ENCODE measurements at places on chromosomes 2 and 18.

- no peak for DNase-seq
These were observed 607 bp upstream of the TSN start for GRCh38 chr2:121754851-121755236.

DNA sequence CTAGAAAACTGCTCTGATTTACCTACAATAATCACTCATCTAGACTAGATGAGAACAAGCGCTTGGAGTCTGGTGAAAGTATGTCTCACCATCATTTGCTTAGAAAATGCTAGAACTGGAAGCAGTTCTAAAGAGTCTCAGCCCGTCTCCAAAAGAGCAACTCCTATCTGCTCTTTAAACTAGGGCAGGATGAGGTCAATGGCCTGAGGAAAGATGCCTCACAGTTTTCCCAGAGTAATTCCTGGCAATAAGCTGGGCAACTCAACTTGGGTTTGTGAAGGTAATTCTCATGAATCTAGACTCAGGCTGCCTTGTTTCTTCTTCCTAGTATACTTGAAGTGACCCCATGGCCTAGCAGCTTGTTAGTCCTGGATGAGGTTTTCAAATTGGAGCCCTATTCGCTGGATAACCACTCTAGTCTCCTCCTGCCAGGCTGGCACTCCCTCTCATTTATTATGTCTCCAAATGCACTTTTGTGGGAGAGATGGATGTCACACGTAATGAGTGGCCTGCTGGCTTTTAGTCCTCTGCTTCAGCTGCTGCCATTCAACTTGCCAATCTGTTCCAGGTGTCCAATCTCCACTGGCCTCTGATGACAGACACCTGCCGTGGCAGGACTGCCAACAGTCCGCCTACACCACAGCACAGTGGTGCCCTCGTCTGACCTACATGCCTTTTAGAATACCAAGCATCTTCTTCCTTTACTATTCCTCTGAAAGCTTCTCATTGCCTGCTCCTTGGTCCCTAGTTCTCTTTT lies 80.9 kb downstream of the CABYR start:
- no peak for DNase-seq

DNA sequence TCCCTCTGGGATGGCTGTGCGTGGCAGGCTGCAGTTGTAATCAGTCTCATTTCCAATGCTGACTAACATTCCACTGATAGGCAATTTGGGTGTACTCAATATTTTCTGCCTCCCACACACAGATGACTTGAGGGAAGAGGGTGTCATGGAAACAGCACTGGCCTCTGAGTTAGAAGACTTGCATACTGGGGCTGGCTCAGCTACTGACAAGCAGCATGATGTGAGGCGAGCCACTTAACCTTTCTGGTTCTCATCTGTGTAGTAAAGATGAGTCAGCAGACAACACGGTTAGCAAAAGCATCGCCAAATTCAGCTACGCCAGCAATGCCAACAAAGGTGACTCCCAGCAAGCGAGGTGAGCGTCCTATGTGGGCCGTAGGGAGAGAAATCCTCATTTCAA lies 73.5 kb downstream of the COLEC12 start:
- DNase-seq = no peak

DNA sequence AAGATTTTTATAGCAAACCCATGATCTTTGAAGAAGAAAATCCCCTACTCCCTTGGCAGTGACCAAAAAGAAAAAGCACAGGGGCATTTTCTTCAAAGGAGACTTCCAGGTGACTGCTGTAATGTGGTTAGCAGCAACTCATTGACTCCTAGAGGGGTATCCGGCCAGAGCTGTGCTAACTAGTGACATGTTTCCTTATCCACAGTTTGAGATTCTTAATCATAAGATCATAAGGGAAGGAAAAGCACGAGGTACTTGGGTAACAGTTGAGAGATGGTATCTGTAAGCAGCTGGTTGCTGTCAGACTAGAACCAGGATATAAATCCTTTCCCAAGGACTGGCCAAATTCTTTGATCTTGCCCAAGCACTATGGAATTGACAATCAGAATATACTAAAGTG lies 124.7 kb downstream of the MREG start:
- no peak for DNase-seq

- DNase-seq = no peak
These were observed 15.8 kb downstream of the M1AP start for GRCh38 chr2:74632209-74632938.

- peak; percentile 36 for DNase-seq
These were observed 30.5 kb upstream of the ATP8B1 start for GRCh38 chr18:57833441-57834101.

DNA sequence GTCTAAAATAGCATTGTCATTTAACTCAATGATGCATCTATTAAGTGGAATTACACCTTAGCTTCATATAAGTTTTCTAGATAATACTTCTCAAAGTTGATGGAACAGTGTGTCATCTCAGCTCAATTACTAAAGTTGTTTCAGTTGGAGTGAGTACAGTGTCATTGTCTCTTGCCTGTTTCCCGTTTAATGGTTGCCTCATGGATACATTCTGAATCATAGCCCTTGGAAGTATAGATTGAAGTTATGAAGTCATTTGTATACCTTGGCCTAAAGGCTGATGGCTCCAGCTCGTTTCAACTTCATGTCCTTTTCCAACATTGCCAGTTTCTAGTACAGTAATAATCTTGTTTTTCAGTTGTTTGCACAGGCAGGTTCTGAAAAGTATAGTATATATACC lies 130.5 kb upstream of the NOSTRIN start:
- no peak for DNase-seq

GRCh38 chr2:36731941-36732672 lies 35.6 kb downstream of the VIT start:
- no peak for DNase-seq

GRCh38 chr18:79497638-79498081 lies 101.9 kb downstream of the NFATC1 start:
- DNase-seq = peak; percentile 59

- no peak for DNase-seq
These were observed 49.7 kb upstream of the NFE2L2 start for GRCh38 chr2:177314194-177314593.

GRCh38 chr2:37616677-37617005 lies 54.8 kb downstream of the CDC42EP3 start:
- no peak for DNase-seq

GRCh38 chr18:12014521-12015415 lies 33.5 kb downstream of the IMPA2 start:
- no peak for DNase-seq

DNA sequence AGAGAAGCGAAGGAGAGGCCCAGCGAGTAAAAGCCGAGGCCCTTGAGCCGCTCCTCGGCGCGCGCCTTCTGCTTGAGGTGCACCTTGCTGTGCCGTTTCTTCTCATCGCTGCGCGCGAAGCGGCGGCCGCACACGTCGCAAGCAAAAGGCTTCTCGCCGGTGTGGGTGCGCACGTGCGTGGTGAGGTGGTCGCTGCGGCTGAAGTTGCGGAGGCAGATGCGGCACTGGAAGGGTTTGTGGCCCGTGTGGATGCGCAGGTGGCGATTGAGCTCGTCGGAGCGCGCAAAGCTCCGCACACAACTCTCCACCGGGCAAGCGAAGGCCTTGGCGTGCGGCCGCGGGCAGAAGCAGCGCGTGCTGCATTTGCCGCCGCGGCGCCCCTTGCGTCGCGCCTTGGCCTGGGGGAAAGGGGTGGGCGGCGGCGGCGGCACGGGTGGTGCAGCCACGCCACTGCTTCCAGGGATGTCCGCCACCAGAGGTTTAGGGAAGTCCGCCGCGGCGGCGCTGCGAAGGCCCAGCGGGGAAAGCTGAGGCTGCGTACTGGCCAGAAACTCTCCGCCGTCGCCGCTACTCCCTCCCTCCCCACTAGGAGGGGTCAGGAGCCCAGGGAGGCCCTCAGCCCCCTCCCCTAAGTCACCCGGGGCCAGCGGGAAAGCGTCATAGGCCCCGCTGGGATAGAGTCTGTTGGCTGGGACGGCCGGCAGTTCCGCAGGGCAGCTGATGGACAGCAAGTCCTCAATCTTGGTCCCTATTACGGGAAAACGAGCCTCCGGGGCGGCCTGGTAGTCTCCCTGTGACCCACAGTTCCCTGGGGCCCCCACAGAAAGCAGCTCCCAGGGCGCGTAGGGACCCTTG lies 1.7 kb downstream of the EGR4 start:
- no peak for DNase-seq

- no peak for DNase-seq
These were observed 276.2 kb upstream of the TANK start for GRCh38 chr2:160884056-160884455.

GRCh38 chr18:79395761-79396404 lies at the start of gene NFATC1:
NFATC1 (plus strand) TSS chr18:79395930; CDS start chr18:79396225, 295 bp downstream.
- peak; percentile 83 for DNase-seq

GRCh38 chr2:153461453-153461852 lies 17.1 kb downstream of the RPRM start:
- no peak for DNase-seq

GRCh38 chr2:157726946-157727345 lies 98.3 kb upstream of the ACVR1C start:
- DNase-seq = no peak

GRCh38 chr2:192735447-192735846 lies 540.7 kb upstream of the TMEFF2 start:
- DNase-seq = no peak

DNA sequence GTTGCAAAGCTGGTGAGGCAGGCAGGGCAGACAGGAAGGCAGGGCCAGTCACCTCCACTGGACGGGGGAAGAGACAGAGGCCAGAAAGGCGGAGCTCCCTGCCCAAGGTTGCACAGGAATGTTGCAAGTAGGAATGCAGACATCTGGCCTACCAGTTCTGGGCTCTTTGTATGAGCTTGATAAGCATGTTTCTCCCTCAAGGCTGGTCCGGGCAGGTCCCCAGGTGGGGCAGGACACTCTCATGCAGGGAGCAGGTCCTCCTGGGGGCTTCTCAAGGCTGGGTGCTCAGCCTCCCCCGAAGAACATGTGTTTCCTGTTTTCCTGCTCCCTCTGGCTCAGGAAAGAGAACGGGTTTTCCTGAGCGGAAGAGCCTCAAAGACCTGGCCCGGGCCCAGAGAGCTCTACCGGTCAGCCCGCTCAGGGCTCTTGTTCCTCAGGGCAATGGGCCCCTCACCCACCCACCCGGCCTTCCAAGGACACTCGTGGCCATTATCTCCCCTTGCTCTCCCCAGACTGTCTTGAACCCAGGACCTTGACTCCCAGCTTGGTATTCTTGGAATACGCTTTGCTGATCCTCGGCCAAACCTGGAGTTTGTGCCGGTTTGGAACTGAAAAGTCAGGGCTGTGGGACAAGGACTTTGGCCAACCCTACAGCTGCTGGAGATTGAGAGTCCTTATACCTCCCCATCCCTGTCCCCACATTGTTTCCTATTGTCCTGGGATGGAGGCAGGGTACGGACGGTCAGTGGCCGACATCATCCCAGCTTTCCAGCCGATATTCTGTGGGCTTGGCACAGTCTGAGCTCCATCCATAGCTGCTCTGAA lies 87.7 kb upstream of the HAAO start:
- DNase-seq = peak; percentile 4

DNA sequence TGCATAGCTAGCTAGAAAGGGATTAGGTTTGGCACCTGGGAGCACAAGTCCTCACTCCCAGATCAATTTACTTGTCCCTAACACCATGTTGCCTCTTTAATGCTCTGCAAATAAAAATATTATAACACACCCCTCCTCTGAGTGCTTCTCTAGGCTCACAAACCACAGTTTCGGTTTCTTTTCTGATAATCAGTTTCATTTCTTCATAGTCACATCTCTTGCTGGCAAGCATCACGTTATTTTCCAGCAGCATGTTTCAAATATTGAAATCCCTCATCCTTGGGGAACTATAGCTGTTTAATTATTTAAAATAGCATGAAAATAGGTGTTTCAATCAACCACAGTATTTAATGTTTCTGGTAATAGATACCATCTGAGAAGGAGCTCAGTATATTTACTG lies 13.9 kb upstream of the SMCHD1 start:
- peak; percentile 72 for DNase-seq

DNA sequence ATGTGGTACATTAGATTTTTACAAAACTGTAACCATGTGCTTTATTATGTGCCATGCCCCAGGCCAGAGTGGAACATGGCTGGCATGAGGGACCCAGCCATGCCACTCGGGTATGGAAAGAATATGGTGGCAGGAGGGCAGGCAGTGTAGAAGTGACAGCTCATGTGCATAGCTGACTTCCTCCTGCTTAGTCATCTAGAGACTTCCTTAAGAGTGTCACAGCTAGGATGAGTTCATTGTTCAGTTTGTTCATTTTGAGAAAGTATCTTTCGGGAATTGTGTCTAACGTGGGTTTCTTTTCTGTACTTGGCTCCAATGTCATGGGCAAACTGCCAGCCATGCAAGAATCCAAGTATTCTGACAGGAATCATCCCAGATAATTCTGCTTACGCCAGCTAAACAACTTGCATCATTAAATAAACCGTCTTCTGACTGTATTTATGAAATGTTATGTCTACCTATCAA lies 94.3 kb upstream of the ITGB6 start:
- DNase-seq = no peak

- no peak for DNase-seq
These were observed 1503.7 kb downstream of the LRP1B start for GRCh38 chr2:140627136-140627535.

- DNase-seq = no peak
These were observed 321.6 kb upstream of the HS6ST1 start for GRCh38 chr2:128640166-128640844.

DNA sequence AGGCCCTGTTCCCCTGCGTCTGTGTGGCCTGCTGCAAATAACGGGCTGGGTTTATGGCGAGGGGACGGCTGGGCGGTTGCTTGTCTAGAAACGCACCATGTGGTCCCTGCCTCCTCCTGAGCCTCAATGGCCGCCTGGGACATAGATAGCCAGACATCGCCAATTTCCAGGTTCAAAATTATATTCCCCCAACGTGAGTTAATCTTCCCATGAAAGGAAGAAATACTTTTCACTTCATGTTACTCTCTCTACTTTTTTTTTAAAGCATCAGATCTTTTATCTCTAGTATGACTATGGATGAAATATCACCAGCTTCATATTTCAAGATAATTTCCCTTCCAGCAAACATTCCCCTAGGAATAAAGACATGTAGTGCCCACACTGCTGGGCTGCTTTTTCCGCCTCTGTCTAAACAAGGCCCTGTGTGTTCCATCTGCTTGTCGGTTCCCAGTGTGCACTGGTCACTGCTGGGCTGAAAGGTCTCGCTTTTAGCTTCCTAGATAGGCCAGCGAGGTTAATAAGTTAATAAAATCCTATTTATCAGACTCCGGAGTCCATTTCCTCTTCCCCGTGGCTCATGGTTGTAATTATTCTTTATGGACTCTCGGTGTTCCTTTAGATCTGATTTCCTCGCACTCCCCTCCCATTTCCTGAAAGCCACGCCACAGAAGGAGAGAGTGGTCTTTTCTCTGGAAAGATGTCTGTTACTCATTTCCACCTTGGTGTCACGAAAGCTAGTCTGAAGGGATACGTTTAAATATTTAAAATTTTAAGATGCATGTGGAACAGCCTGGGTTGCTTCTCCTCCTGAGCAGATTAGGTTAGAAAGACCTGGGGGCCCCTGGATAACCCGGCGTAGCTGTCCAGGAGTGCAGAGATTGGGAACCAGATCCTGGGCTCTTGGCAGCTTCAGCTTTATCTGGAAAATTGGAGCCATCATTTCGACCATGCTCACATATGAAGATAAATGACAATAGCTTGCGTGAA lies 196.6 kb upstream of the COPS8 start:
- DNase-seq = no peak

All from GM10248 (cell line).